ENCODE measurements at places on chromosomes 5 and 9. TPM values are rescaled to one million over a fixed set of nuclear protein-coding genes. Genes with fewer than 3 reads are reported as not detected.

DNA sequence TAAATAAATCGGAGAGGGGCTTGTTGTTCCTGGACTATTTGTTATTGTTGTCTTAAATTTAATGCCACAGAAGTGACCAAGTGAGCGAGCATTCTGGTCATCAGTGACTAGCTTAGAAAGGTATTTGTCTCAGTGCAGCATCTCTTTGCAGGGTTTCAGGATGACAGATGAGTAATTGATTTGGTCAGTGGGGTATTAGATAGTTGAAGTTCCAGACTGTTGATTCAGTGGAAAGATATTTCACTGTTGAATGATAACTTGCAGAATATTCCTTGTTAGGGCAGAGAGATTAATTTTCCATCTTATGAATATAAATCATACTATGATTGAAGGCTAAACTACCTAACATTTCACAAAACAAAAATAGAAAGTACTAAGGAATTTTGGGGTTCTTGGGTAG lies 122.4 kb downstream of the TRIO start:
- H3K27me3 ChIP-seq = no peaks in the 10 kb centered on the region
- H3K27ac ChIP-seq = peak overlapping the region; percentile 96
- H3K36me3 ChIP-seq = no peaks in the 10 kb centered on the region
- H3K4me1 ChIP-seq = peaks cover 60% of the 10 kb centered on the region

DNA sequence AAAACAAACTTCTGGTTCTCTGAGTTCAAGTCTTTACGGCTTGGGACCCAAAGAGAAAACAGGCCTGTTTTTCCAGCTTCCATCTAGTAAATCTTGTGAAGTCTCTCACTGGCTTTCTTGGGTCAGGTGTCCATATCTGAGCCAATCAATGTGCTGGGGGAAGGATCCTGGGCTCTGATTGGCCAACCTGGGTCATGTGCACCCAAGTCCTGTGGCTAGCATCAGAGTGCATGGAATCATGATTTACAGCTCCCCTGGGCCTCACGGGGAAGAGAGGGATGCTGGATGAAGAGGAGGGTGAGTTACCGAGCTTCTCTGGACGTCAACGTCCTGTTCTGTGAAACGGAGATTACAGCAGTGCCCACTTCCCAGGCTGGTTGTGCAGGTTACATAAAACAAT lies 19.4 kb downstream of the CXCL14 start:
- H3K27me3 ChIP-seq = peaks cover 33% of the 10 kb centered on the region
- DNase-seq = no peak

GRCh38 chr9:87675906-87676515 lies 49.9 kb upstream of the CTSL start:
- no peak for DNase-seq
- H3K4me1 ChIP-seq = no peaks in the 10 kb centered on the region
- H3K4me3 ChIP-seq = no peak overlapping the region
- H3K27me3 ChIP-seq = no peaks in the 10 kb centered on the region

DNA sequence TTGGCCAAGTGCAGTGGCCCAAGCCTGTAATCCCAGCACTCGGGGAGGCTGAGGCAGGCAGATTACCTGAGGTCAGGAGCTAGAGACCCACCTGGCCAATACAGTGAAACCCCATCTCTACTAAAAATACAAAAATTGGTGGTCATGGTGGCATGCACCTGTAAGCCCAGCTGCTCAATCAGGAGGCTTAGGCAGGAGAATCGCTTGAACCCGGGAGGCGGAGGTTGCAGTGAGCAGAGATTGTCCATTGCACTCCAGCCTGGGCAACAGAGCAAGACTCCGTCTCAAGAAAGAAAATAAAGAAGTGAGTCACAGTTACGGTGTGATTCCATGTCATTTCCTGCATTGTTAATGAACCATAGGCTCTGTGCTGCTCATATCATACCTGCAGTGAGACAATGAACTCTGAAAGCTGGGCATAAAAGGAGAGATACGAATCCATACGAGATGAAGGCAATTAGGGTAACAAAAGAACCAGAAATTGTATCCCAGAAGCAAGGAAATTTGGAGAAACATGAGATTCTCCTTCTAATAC lies 44.6 kb downstream of the TIMD4 start:
- no peaks in the 10 kb centered on the region for H3K27me3 ChIP-seq
- no peak for DNase-seq
- no peak overlapping the region for H3K27ac ChIP-seq
- H3K4me3 ChIP-seq = no peak overlapping the region

DNA sequence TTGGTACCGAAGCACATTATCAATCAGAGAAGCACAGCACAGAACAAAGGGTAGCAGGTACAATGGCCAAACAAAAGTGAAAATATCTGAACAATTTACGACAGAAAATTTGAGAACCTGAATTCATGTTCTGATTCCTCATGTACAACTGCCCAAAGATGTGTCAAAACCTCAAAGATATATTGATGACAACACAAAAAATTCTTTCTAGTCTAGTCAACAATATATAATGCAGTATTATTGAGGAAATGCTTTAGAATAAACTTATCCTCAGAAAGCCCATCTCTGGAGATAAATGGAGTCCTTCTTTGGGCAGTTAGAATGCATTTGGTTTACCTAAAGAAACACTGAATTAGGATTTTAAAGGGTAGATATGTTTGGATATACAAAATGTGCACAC lies 6.8 kb upstream of the SMARCA2 start:
- no peak for DNase-seq
- H3K27me3 ChIP-seq = peaks cover 3% of the 10 kb centered on the region
- H3K27ac ChIP-seq = no peak overlapping the region
- no peaks in the 10 kb centered on the region for H3K36me3 ChIP-seq
- no peaks in the 10 kb centered on the region for H3K4me1 ChIP-seq
- no peak overlapping the region for H3K4me3 ChIP-seq

DNA sequence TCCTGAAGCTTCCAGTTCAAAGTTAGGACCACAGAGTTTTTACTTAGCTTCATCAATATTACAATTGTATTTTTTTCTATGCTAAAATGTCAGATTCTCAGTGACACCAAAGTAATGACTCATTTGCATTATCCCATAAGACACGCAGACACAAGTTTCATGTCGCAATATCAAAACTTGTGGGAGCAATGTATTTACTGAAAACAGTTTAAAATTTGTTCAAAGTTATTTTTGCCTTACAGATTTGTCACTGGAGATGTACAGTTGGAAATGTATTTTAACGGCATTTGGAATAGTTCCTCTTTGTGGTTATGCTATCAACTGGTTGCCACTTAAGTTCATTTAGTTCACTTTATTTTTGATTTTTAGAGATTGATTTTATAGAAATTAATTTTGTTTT lies 36.2 kb upstream of the DAP start:
- no peak for DNase-seq
- peaks cover 10% of the 10 kb centered on the region for H3K27me3 ChIP-seq
- no peaks in the 10 kb centered on the region for H3K36me3 ChIP-seq
- H3K4me1 ChIP-seq = no peaks in the 10 kb centered on the region
- no peak overlapping the region for H3K27ac ChIP-seq

- no peaks in the 10 kb centered on the region for H3K36me3 ChIP-seq
- H3K27me3 ChIP-seq = no peaks in the 10 kb centered on the region
- H3K4me1 ChIP-seq = no peaks in the 10 kb centered on the region
- no peak overlapping the region for H3K4me3 ChIP-seq
- no peak overlapping the region for H3K27ac ChIP-seq
These were observed 93.9 kb upstream of the EDIL3 start for GRCh38 chr5:84478603-84479002.

DNA sequence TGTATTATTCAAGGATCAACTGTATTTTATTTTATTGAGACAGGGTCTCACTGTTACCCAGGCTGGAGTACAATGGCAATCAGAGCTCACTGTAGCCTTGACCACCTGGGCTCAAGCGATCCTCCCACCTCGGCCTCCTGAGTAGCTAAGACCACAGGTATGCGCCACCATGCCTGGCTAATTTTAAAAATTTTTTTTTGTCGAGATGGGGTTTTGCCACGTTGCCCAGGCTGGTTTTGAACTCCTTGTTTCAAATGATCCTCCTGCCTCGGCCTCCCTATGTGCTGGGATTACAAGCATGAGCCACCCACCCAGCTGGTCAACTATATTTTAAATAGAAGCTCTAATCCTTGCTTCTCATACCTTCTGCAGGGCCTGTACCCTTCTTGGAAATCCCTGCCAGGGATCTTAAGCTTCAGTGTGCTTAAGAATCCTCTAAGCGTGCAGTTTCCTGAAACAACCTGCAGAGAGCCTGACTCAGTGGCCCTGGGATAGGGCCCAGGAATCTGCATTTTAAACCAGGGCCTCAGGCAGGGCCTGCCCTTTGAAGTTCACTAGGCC lies 2.9 kb downstream of the AKNA start:
- no peak overlapping the region for H3K4me3 ChIP-seq
- H3K4me1 ChIP-seq = peaks cover 10% of the 10 kb centered on the region
- no peak overlapping the region for H3K27ac ChIP-seq
- H3K27me3 ChIP-seq = no peaks in the 10 kb centered on the region

- no peak for DNase-seq
- peaks cover 11% of the 10 kb centered on the region for H3K4me1 ChIP-seq
- H3K4me3 ChIP-seq = no peak overlapping the region
- no peaks in the 10 kb centered on the region for H3K27me3 ChIP-seq
- no peak overlapping the region for H3K27ac ChIP-seq
These were observed 24.8 kb upstream of the TOMM5 start for GRCh38 chr9:37617161-37617560.

DNA sequence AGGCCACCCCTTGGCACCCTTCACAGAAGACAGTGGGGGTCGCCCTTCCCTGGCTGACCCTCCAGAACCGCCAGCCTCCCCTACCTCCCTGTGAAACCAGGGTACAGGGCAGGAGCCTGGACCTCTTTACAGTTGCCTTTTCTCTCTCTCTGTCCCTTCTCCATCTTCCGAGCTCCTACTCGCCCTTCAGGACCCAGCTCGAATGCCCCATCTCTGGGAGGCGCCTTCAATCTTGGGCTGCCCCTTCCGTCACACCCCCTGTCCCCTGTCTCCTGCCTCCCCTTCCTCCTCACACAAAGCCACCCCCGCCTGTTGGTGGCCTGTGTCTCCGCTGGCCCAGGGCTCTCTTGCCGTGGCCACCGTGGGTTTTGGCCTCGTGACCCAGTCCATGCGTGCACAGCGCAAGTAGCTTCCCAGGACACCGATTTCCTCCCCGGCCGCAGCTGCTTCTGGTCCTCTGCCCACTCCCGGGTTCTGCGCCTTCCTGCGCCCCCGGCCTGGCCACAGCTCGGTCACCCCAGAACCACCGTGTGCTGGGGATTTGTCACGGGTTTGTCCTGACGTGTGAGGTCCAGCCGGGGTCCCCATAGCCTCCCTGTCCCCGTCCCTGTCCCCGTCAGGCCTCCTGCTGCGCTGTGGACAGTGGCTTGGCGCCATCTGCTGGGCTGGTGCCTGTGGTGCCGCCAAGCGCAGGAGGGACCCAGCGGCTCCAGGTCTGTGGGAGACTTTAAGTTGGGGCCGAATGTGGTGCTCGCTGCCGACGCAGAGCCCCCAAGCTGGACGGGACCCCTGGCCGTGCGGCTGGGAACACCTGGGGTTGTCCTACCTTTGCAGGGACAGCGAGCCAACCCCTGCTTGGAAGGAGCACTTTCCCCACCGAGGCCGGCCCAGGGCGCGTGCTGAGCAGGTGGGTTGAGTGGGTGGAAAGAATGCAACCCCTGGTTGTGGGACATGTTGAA lies 4.0 kb upstream of the TMEM250 start:
- H3K36me3 ChIP-seq = no peaks in the 10 kb centered on the region
- peaks cover 11% of the 10 kb centered on the region for H3K4me1 ChIP-seq
- H3K27me3 ChIP-seq = peaks cover 5% of the 10 kb centered on the region
- no peak overlapping the region for H3K27ac ChIP-seq

GRCh38 chr5:173429489-173430150 lies 101.4 kb upstream of the STC2 start:
- H3K27me3 ChIP-seq = no peaks in the 10 kb centered on the region
- H3K27ac ChIP-seq = no peak overlapping the region
- no peak overlapping the region for H3K4me3 ChIP-seq
- H3K36me3 ChIP-seq = no peaks in the 10 kb centered on the region
- H3K4me1 ChIP-seq = no peaks in the 10 kb centered on the region

DNA sequence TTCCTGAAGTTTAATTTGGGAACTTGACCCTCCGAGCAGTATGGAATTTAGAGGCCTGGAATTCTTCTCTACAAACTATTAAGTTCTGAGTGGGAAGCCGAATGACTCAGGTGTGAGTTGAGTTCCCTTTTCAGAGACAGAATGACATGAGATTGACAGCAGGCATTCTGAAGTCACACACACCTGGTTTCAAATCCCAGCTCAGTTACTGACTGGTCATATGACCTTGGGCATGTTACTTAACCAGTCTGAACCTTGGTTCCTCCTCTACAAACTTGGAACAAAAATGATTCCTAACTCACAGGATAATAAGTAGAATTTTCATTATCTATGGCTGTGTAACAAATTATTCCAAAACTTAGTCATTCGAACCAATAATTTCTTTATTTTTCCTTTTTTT lies 45.5 kb upstream of the GPBP1 start:
- H3K36me3 ChIP-seq = no peaks in the 10 kb centered on the region
- H3K27ac ChIP-seq = no peak overlapping the region
- H3K4me3 ChIP-seq = no peak overlapping the region
- H3K4me1 ChIP-seq = no peaks in the 10 kb centered on the region

- DNase-seq = no peak
- no peaks in the 10 kb centered on the region for H3K36me3 ChIP-seq
- no peaks in the 10 kb centered on the region for H3K27me3 ChIP-seq
These were observed 374.7 kb upstream of the WWC1 start for GRCh38 chr5:167916706-167917105.

DNA sequence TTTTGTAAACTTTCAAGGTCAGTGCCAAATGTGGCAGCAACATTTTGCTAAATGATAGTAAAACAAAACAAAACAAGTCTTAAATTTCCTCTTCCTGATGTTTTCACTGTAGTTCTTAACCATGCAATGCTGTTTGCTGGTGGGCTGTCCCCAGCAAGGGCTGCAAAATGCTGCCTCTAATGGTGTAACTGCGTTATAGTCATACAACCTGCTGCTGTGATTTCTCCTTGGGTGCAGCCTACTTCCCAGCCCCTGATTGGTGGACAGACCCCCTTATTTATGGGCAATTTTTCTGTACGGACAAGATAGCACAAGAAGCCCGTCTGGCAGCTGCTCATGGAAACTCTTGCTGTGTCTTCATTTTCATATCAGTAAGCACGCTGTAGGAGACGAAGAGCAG lies 26.6 kb upstream of the PIP5K1B start:
- no peak overlapping the region for H3K4me3 ChIP-seq
- 0 out of 2 replicates have a peak, but pooled peaks cover 8% of the 10 kb centered on the region for H3K27me3 ChIP-seq
- no peak overlapping the region for H3K27ac ChIP-seq
- H3K36me3 ChIP-seq = no peaks in the 10 kb centered on the region
- peak; percentile 4 for DNase-seq

- peaks cover 5% of the 10 kb centered on the region for H3K36me3 ChIP-seq
- H3K27me3 ChIP-seq = no peaks in the 10 kb centered on the region
- no peak overlapping the region for H3K4me3 ChIP-seq
- H3K27ac ChIP-seq = peak overlapping the region; percentile 19
- no peak for DNase-seq
- peaks cover 6% of the 10 kb centered on the region for H3K4me1 ChIP-seq
These were observed 32.8 kb downstream of the GALNT10 start for GRCh38 chr5:154223320-154223719.

- DNase-seq = no peak
- H3K36me3 ChIP-seq = no peaks in the 10 kb centered on the region
- H3K27ac ChIP-seq = no peak overlapping the region
- no peaks in the 10 kb centered on the region for H3K4me1 ChIP-seq
These were observed 48.2 kb upstream of the ENTREP1 start for GRCh38 chr9:69276775-69277174.

Gene UNC5A
- polyA plus RNA-seq = 0.55 TPM

Gene TRIM36
- polyA plus RNA-seq = 0.42 TPM

Gene SLC25A2
- polyA plus RNA-seq = not detected

Gene WDR38
- polyA plus RNA-seq = not detected

Gene BTNL3
- not detected for polyA plus RNA-seq

Gene MPDZ
- 20.5 TPM for polyA plus RNA-seq

Gene NXNL2
- polyA plus RNA-seq = 3.1 TPM

Gene GHR
- 0.03 TPM for polyA plus RNA-seq

All from SK-N-SH (cell line).